Esophagus muscularis mucosa (tissue), 4 donors: ENCODE measurements at places on chromosomes 11 and 22. TPM values are rescaled to one million over a fixed set of nuclear protein-coding genes. Genes with fewer than 3 reads are reported as not detected.
A peak's percentile ranks its signal among the peaks of the same experiment; 100 is the strongest.

SNU13 gene
- total RNA-seq: 115 TPM

FOLR1 gene
- 0.40 TPM for total RNA-seq

TTLL1 gene
- 7.3 TPM for total RNA-seq

HTR3B gene
- not detected for total RNA-seq

ZFTA gene
- total RNA-seq: 15.8 TPM

ZP1 gene
- total RNA-seq: not detected

FGF4 gene
- not detected for total RNA-seq

TMEM191C gene
- total RNA-seq: 5.1 TPM

DNA sequence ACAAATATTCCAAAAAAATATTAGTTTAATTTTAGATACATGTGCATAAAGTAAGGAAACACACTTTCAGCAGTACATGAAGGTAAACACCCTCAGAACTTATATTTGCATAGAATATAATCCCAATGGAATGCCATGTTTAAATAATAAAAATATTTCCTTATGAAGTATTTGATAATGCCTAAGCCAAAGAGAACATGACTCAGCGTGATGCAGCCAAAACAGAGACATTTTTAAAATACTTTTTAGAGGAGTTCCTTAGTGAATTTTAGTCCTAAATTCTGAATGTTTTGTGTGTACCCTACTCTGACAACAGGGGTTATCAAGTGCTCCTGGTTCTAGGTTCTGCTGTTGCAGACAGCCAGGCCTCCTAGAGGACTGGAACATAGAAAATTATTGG lies 39.1 kb upstream of the POU2AF2 start:
- no peaks in the 10 kb centered on the region for H3K27me3 ChIP-seq
- H3K36me3 ChIP-seq: no peaks in the 10 kb centered on the region
- H3K4me3 ChIP-seq: no peak overlapping the region
- no peak overlapping the region for H3K27ac ChIP-seq
- no peaks in the 10 kb centered on the region for H3K4me1 ChIP-seq

- no peak for DNase-seq
- H3K4me1 ChIP-seq: no peaks in the 10 kb centered on the region
- no peak overlapping the region for H3K4me3 ChIP-seq
- H3K36me3 ChIP-seq: no peaks in the 10 kb centered on the region
These were observed 89.0 kb downstream of the ISX start for GRCh38 chr22:35154937-35155387.

GRCh38 chr11:58924230-58924629 lies 15.1 kb upstream of the GLYATL1 start:
- no peaks in the 10 kb centered on the region for H3K36me3 ChIP-seq
- H3K4me1 ChIP-seq: peaks cover 9% of the 10 kb centered on the region
- H3K4me3 ChIP-seq: no peak overlapping the region
- no peak overlapping the region for H3K27ac ChIP-seq

DNA sequence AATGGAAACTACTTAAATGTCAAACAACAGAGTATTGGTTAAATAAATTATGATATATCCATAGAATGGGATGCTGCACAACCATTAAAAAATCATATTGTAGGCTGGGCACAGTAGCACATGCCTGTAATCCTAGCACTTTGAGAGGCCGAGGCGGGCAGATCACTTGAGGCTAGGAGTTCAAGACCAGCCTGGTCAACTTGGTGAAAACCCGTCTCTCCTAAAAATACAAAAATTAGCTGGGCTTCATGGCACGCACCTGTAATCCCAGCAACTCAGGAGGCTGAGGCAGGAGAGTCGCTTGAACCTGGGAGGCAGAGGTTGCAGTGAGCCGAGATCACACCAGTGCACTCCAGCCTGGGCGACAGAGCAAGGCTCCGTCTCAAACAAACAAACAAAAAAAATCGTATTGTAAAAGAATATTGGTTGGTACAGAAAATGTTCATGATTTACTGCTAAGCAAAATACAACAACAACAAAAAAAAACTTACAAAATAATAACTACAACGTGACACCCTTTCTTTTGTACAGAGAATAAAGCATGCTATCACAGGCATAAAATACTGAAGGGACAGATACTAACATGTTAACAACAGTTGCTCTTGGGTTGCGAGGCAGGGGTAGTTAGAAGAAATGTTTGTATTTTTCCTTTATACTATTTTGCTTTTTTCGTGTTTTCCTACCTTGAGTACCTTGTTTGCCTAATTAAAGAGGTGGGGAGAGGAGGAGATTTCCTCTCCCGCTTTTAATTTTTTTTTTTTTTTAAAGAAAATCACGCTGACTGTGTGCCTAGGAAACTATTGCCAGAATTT lies 21.3 kb upstream of the RRAS2 start:
- peak overlapping the region; percentile 78 for H3K27ac ChIP-seq
- H3K36me3 ChIP-seq: no peaks in the 10 kb centered on the region
- no peak for DNase-seq

GRCh38 chr22:31790240-31790639 lies 36.4 kb downstream of the DEPDC5 start:
- peaks cover 39% of the 10 kb centered on the region for H3K36me3 ChIP-seq
- no peaks in the 10 kb centered on the region for H3K27me3 ChIP-seq
- no peak overlapping the region for H3K27ac ChIP-seq

DNA sequence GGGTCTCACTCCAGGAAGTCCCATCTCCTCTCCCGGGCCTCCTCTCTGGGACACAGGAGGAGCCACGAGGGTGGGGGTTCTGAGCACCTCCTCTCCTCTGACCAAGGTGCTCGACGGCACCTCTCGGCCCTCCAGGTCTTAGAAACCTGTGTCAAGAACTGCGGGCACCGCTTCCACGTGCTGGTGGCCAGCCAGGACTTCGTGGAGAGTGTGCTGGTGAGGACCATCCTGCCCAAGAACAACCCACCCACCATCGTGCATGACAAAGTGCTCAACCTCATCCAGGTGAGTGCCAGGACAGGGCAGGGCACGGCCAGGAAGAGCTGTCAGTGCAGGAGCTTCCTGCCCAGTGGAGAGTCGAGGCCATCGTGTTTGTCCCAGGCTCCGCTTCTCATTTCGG lies 23.2 kb downstream of the TOM1 start:
- H3K36me3 ChIP-seq: peaks cover 100% of the 10 kb centered on the region
- no peak overlapping the region for H3K27ac ChIP-seq
- no peaks in the 10 kb centered on the region for H3K27me3 ChIP-seq
- no peak for DNase-seq

GRCh38 chr11:11329062-11329806 lies 23.8 kb downstream of the CSNK2A3 start:
- DNase-seq: no peak
- no peak overlapping the region for H3K27ac ChIP-seq
- no peaks in the 10 kb centered on the region for H3K4me1 ChIP-seq
- H3K4me3 ChIP-seq: no peak overlapping the region
- no peaks in the 10 kb centered on the region for H3K27me3 ChIP-seq
- peaks cover 69% of the 10 kb centered on the region for H3K36me3 ChIP-seq

DNA sequence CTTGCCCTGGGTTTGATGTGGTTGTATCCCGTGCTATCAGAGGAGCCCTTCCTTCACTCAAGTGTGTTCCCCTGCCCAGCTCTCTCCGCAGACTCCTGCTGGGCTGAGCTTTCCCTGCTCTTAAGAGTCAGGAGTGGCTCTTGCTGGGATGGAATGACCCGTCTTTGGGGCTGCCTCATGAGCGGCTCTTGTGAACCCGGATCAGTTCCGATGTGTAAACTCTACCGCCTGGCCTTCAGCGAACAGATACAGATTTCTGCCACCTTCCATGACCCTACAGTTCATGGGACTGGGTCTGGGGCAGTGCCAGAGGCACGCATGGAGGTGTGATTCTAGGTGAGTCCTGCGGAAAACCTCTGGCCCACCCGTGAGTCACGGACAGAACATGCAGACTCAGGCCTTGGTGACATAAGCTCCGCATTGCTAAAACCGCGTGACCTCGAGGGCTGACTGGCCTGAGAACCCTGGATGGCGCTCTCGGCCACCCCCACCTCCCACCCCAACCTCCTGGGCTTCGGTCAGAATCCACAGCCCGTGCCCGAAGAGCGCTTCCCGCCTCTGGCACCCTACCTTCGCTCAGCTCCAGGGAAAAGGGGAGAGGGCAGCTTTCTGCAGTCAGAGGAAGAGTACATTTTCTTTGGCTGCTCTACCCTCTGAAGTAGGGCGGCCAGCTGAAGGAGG lies 1.3 kb upstream of the ZBTB16 start:
- peak overlapping the region; percentile 100 for H3K27ac ChIP-seq
- no peaks in the 10 kb centered on the region for H3K27me3 ChIP-seq
- H3K36me3 ChIP-seq: peaks cover 14% of the 10 kb centered on the region
- H3K4me3 ChIP-seq: peak overlapping the region; percentile 99
- DNase-seq: no peak

GRCh38 chr11:125295931-125296330 lies 131.4 kb downstream of the PKNOX2 start:
- no peaks in the 10 kb centered on the region for H3K27me3 ChIP-seq
- H3K4me1 ChIP-seq: peaks cover 9% of the 10 kb centered on the region
- no peak for DNase-seq

- peaks cover 18% of the 10 kb centered on the region for H3K36me3 ChIP-seq
- peaks cover 30% of the 10 kb centered on the region for H3K4me1 ChIP-seq
- H3K27me3 ChIP-seq: no peaks in the 10 kb centered on the region
- no peak overlapping the region for H3K4me3 ChIP-seq
These were observed 76.0 kb downstream of the FBLN1 start for GRCh38 chr22:45578524-45579147.

DNA sequence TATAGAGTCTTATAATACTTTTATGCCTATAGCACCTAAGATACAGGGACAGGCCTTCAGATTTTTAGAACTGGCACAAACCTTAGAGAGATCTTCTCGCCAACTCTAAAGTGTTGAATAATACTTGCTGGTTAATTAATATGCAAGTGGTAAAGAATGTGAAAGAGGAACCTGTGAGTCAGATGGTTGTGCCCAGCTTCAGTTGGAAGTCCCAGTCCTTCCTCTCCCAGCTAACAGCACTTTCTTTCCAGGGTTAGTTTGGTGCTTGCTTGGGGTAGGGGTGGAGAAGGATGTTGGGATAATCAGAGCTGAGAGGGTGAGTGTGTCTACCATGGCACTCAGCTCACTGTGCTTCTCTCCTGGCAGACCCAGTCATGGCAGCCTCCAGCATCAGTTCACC lies 4.9 kb upstream of the TMEM132A start:
- no peak for DNase-seq
- H3K27me3 ChIP-seq: no peaks in the 10 kb centered on the region
- H3K4me3 ChIP-seq: no peak overlapping the region
- H3K4me1 ChIP-seq: peaks cover 52% of the 10 kb centered on the region

DNA sequence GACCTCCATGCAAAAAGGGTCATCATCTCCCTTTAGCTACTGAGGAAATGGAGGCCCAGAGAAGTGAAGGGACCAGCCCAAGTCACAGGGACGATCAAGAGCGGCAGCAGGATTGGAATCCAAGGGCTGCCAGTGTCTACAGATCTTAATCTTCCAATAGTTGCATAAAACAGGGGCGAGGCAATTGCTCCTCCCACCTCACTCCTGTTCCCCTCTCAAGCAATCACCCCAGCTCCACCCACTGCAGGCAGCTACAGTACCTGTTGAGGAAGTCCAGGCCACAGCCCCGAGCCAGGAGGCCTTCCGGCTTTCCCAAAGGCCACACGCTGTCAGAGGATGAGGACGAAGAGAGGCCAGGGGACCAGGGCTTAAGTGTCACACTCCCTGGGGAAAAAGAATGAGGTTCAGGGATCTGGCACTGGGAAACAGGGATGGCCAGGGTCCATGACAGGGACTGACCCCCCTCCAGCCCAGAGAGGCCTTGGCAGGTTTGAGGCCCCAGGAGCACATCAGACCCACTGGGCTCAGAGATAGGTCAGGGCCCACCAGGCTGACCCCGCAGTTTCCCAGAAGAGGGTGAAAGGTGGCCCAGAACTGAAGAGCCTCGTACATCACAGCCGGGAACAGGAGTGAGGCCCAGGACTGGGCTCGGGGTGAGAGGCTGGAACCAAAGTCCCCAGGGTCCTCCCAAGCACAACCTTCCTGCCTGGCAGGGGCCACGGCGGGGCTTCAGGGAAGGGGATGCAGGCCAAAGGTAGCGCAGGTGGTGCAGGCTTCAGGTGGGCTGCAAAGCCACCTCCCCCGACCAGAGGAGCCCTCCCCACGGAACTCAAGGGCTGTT lies 16.4 kb upstream of the MFNG start:
- peak overlapping the region; percentile 68 for H3K27ac ChIP-seq
- H3K36me3 ChIP-seq: peaks cover 2% of the 10 kb centered on the region
- peaks cover 48% of the 10 kb centered on the region for H3K4me1 ChIP-seq

DNA sequence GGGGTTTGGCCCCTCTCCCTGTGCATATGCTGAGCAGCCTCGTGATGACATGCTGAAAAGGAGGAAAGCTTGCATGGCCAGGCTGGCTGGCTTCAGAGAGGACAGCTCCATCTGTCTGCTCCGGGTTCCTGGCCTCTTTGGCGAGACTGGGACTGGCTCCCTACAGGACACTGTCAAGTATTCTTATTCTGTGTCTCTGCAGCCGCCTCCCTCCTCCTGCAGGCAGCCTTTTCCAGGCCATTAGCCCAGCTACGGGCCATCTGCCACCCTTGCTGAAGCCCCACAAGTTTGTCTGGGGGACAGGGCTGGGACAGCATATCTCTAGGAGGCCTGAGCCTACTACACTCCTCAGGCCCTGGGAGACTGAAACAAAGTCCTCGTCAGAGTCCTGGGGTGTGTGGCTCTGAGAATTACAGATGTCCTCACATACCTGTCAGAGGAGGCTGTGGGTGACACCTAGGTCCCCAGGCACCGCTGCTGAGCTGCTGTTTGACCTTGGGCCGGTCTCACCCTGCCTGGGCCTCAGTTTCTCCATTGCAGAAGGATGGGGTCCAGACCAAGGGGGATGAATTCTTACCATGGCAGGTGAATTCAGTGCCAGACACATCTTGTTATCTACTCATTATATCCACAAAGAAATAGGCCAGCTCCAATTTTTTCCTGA lies 11.0 kb downstream of the MRGPRG start:
- no peaks in the 10 kb centered on the region for H3K36me3 ChIP-seq
- H3K27ac ChIP-seq: no peak overlapping the region
- DNase-seq: no peak
- H3K4me1 ChIP-seq: peaks cover 7% of the 10 kb centered on the region

DNA sequence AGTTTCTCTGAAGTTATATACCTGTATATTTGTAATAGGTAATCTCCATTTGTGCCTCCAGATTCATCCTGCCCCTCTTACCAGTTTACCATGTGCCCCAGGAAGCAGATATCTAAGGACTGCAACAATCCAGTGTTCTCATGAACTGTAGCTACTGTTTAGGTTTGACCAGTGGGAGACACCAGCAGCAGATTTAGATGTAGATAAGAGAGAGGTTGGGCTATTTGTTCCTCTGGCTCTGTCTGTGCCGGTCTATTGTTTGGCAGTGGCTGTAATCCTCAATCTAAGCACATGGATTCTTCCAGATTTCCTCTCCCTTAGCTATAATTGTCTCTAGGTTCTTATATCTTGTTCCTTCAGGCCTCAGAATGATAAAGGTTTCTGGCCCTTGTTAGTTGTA lies 88.4 kb downstream of the ANO3 start:
- H3K4me3 ChIP-seq: no peak overlapping the region
- H3K27me3 ChIP-seq: no peaks in the 10 kb centered on the region
- no peak overlapping the region for H3K27ac ChIP-seq
- no peak for DNase-seq
- H3K36me3 ChIP-seq: no peaks in the 10 kb centered on the region

- no peak overlapping the region for H3K27ac ChIP-seq
- no peaks in the 10 kb centered on the region for H3K27me3 ChIP-seq
- no peaks in the 10 kb centered on the region for H3K4me1 ChIP-seq
- no peak for DNase-seq
- H3K4me3 ChIP-seq: no peak overlapping the region
These were observed 173.3 kb upstream of the PDGFD start for GRCh38 chr11:104337273-104337672.
